ENCODE measurements at places on chromosomes 2 and 18.

- peak; percentile 84 for DNase-seq
These were observed 3.5 kb downstream of the NDUFA10 start for GRCh38 chr2:240021488-240022104.

DNA sequence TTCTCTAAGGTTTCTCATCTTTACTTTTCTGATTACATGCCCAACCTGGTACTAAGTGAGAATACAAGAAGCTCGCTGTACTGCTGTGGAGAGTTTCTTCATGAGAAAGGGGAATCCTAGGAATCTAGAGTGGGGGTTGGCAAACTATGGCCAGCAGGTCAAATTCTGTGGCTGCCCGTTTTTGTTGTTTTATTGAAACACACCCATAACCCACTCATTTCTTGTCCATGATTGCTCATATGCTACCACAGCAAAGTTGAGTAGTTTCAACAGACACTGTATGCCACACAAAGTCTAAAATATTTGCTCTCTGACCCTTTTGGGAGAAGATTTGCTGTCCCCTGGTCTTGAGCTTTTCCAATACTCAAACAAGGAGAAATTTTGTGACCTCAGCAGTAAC lies 58.8 kb downstream of the C2orf74 start:
- DNase-seq, result no peak

DNA sequence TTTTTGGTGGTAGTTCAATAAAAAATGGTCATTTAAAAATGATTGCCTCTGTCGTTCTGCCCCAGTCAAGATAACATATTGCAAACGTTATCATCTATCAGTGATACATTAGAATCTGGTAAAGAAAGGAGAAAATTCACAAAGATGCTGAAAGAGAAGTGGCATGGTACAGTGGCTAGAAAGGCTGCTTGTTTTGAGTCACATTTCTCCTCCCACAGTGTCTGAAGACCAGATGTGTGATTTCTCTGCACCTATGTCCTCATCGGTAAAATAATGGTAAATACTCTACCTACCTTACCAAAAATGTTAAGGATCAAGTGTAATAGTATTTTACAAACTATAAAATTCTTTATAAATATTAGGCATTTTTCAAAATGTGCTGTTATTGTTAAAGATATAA lies 76.1 kb upstream of the NOSTRIN start:
- DNase-seq, result no peak

GRCh38 chr18:55398858-55399257 lies 189.1 kb downstream of the TCF4 start:
- no peak for DNase-seq

Data from upper lobe of right lung (tissue), 1 donor.